ENCODE measurements at places on chromosomes 7 and 10.

DNA sequence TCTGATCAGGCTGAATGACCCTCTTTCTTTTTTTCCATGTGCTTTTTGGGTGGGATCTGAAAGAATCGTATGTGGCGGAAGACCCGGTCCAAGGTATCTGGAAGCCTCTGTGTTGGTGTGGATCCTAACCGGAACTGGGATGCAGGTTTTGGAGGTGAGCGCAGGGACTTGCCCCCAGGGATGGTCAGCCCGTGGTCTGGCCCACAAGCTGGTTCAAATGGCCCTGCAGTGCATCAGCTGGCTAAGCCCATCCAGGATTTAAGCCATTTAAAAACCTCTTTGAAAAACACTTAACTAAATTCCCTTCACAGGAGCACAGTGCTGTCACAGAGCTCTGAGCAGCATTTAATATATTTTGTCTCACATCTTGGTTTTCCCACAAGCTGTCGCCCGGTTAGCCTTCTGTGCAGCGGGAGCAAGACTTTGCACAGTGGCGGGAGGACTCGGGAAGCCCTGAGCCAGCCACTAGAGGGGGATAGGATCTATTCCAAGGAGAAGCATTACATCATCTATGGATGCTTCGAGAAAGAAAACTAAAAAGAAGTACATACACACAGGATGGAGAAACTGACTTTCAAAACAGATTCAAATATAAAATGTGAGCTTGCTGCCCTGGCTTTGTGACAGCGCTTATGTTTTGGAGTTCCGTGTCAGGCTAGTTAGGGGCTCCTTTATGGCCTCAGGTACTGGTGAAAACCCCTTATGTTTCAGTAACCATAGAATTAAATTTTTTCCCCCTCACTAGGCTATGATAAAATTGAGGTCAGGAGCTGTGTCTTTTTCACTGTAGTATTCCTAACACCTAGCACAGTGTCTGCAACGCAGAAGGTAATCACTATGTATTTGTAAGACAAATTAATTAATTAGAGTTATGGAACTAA is 11.3 kb downstream of the CPA2 start:
- DNase-seq: no peak

DNA sequence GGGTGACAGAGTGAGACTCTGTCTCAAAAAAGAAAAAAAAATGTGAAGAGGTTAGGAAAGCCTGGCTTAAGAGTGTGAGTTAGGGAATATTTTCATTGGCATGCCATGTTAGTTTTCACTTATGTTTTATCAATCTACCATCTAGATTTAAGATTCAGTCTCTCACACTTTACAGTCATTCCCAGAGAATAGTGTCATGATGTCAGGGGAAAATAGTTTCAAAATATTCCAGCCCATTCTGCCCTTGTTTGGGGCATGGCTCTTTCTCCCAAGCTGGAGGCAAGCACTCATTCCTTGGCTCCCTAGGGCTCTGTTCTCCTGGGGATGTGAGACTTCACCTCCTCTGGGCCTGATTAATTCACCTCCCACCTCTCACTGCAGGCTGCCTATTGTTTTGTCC is 331.5 kb downstream of the CXCL12 start:
- DNase-seq: no peak

- no peak for DNase-seq
Measured at GRCh38 chr10:109928475-109928891, 5.2 kb upstream of the XPNPEP1 start.

DNA sequence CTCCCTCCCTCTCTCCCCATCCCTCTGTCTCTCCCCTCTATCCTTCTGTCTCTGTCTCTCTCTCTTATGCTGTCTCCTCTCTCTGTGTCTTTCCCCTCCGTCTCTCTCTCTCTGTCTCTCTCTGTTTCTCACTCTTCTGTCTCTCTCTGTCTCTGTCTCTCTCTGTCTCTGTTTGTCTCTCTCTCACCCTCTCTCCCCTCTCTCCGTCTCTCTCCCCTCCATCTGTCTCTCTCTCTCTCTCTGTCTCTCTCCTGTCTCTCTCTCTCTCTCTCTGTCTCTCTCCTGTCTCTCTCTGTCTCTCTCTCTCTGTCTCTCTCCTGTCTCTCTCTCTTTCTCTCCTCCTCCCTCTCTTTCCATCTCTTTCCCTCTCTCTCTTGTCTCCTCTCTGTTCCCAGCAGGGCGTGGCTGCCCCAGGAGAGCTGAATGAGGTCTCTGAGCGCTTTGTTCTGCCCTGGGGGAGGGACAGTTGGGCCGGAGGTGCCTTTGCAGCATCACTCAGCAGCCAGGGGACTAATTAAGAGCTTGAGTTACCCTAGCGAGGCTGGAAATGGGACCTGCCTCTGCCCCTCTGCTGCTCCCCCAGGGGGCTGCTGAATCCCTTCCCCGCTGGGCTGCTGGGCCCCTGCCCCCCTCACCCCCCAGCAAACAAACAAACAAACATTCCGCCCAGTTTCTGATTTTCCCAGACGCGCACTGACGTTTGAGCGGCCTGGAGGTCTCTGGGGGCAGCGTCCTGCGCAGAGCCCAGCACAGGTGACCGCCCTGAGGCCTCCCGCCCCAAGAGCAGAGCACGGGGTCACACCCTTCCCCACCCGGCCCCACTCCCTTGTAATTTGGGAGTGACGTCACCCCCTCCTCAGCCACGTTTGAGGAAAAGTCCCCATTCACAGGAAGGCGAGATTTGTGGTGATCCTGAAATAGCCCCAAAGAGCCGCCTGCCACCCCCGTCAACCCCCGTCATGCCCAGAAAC is 68.1 kb downstream of the PDGFA start:
- no peak for DNase-seq

DNA sequence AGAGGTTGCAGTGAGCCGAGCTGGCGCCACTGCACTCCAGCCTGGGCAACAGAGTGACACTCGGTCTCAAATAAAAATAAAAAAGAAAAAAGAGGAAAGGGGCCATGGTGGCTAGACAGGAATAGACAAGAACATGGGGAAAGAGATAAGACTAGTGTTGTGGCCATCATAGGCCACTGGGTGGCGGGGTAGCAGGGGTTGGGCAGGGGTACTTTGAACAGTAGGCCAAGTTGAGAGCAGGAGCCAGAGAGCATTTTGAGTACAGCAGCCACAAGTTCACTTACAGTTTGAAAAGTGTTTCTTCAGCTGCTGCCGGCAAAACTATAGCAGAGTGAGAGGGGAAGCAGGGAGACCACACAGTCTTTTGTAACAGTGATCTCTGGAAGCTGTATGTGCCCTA is 656.0 kb downstream of the CNTNAP2 start:
- no peak for DNase-seq

DNA sequence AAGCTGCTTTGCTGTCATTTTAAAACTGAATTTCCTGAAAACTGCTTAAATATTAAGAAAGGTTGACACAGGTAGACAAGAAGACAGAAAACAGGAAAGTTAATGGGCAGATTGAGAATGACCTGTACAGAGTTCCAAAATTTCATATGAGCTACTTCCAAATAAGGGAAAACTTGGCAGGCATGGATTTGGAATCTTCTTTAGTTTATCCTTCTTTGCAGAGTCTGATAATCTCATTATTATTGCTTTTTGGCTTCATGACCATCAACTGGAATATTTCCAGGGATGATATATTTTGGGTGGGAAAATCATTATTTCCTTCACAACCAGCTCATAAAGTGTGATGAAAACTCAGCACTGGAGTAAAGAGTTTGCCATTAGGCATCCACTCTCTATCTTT is 346.5 kb upstream of the NPVF start:
- DNase-seq: no peak

GRCh38 chr7:15692501-15693020 is 6.1 kb upstream of the MEOX2 start:
- DNase-seq: no peak

- no peak for DNase-seq
Measured at GRCh38 chr10:77422491-77423338, 214.9 kb downstream of the KCNMA1 start.

DNA sequence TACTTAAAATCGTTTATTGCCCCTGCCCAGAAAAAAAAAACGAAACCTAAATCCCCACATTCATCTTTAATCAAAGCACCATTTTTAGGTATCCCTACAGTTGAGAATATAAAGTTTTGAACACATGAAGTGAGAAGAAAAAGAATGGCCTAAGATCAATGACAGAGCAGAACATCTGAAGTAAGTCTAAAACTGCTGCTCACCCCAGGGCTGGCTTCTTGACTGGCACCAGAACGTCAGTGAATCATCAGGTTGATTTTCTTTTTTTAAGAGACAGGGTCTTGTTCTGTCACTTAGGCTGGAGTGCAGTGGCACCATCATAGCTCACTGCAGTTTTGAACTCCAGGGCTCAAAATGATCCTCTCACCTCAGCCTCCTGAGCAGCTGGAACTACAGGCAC is 24.9 kb downstream of the SHTN1 start:
- no peak for DNase-seq

DNA sequence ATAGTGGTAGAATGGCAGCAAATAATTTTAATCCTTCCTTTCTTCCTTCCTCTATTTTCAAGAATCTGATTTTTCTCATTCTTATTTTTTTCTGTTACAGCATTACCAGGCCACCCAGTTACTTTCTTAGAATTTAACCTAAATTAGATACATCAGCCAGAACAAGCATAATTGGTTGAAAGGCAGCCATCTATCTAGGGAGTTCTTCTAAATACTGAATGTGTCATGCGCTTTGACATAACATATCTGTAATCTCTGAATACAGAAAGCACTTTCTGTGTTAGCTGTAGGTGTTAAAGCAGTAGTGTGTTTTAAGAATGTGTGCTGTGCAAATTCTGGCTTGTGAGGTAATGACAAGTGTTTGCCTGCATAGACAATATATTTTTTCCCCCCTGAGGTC is 97.3 kb downstream of the BTRC start:
- DNase-seq: no peak

DNA sequence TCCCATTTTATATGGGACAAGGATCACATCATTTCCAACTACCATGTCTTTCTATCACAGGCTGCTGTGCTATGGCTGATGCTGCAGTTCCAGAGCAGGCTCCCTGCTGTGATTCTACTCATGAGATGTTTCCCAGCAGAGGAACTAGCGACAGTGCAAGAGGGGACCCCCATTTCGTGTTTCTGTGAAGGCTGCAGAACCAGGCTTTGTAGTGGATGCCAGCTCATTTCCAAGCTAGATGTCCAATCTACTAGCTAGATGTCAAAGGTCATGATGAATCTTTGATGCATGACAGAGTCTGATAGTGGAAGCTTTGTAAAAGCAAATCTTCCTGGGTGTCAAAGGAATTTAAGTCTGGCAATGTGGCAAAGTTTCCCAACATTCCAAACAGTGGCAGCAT is 21.2 kb upstream of the MYO3A start:
- no peak for DNase-seq

GRCh38 chr7:70763961-70764691 is 367.8 kb upstream of the GALNT17 start:
- DNase-seq: peak; percentile 19
